Activated CD4-positive, alpha-beta T cell treated with anti-CD3 and anti-CD28 coated beads, Interleukin-2, amount 10 ng/mL, durations not matched to agents 7 days and 5 days (primary cell): ENCODE measurements at places on chromosomes 3 and 15. TPM values are rescaled to one million over a fixed set of nuclear protein-coding genes. Genes with fewer than 3 reads are reported as not detected.

- H3K36me3 ChIP-seq, result no peaks in the 10 kb centered on the region
- H3K27ac ChIP-seq, result no peak overlapping the region
- H3K4me3 ChIP-seq, result no peak overlapping the region
Measured at GRCh38 chr3:147921051-147921450, 511.9 kb downstream of the ZIC1 start.

GRCh38 chr3:23455775-23456174 is 252.6 kb downstream of the UBE2E2 start:
- H3K36me3 ChIP-seq, result no peaks in the 10 kb centered on the region
- no peak for DNase-seq
- H3K4me1 ChIP-seq, result peaks cover 9% of the 10 kb centered on the region
- no peaks in the 10 kb centered on the region for H3K27me3 ChIP-seq
- no peak overlapping the region for H3K4me3 ChIP-seq

DNA sequence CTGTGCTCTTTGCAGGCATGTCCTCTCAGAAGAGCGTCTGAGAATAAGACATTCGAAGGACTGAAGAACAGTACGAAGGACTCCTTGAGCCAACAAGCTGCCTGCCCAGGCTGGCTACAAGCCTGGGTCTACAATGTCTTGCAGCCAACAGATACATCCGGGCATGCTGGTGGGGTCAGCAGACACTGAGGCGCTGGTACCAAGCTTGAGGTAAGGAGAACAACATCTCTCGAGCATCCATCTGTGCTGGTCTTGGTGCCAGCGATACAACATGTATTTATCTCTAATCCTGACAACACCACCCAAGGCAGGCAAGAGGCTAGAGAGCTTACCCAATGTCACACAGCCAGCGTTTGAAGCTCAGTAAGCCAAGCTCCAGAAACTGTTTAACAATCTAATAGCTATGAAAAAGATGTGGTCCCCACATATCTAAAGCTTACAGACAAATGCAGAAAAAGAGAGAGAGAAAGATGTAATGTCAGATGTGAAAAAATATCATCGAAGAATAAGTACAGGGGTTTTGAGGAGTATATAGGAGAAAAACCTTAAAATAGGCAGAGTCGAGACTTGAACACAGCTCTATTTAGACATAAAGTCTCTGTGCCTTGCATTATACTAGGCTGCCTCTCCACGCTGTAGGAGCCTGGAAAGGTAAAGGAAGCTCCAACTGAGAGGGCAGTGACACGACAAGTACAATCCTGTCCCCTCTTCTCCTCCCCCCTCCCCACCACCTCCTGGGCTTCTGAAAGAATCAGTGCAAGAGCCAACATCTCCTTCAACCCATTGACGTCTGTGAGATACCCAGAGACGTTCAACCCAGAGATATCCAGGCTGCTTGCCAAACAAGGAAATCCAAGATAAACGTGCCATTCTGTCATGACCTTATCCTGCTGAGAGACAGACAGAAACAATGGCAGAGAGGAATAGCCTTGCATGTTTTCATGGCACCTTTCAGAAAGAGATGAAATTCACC is 39.4 kb downstream of the WWTR1 start:
- H3K27me3 ChIP-seq, result peaks cover 13% of the 10 kb centered on the region
- H3K4me1 ChIP-seq, result peaks cover 17% of the 10 kb centered on the region
- H3K36me3 ChIP-seq, result no peaks in the 10 kb centered on the region
- no peak for DNase-seq

TMOD2 gene
- 10.9 TPM for total RNA-seq
